ENCODE measurements at places on chromosomes 7 and 10.

DNA sequence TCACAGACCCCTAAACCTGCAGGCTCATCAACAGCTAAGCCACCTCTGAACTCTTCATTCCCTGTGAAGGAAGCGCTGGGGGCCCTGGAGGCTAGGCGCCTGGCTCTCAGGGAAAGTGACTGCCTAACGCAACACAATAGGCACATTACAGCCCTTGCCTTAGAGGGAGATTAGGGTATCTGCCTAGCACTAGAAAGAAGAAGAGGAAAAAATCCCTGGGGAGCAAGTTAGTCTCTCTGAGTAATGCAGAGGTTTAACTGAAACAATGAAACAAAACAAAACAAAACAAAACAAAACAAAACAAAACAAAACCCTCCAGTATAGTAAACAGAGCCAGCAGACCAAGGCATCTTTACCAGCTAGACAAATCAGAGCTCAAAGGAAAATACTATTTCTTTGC is 2.6 kb downstream of the ZNF777 start:
- no peak for DNase-seq

- DNase-seq, result peak; percentile 58
Measured at GRCh38 chr7:129530795-129531391, 28.6 kb downstream of the SMKR1 start.

GRCh38 chr10:121411004-121411403 is 187.2 kb downstream of the FGFR2 start:
- no peak for DNase-seq

- peak; percentile 56 for DNase-seq
Measured at GRCh38 chr7:94510582-94511496, 1.2 kb downstream of the CASD1 start.

- DNase-seq, result no peak
Measured at GRCh38 chr10:105585753-105586152, 944.7 kb downstream of the SORCS3 start.

DNA sequence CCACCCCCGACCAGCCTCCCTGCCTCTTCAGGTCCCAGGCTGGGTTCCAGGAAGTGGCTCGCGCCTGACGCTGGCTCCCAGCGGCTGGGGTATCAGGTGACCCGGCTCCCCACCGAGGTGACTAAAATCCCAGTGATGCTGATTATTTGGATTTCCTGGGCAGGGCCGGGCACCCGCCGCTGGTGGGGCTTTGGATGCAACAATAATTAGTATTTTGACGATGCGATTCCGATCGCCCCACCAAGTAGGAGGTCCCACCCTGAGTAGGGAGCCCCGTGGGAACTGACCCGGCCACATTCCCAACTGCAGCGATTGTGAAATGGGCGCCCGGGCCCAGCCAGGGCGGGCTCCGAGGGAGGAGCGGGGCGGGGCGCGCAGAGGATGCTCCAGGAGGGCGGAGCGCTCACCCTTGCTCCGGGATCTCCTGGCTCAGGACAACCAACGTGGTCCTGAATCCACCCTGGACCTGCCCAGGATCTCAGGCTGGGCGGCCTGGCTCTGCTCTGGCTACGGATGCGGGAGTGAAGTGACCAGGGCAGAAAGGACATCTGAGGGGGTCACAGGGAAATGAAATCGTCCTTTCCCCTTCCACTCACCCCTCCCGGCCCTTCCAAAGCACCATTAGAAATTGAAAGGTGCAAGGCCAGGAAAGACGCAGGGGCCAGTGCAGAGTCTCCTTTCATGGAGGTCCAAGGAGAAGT is 32.6 kb downstream of the DUSP5 start:
- peak; percentile 84 for DNase-seq

DNA sequence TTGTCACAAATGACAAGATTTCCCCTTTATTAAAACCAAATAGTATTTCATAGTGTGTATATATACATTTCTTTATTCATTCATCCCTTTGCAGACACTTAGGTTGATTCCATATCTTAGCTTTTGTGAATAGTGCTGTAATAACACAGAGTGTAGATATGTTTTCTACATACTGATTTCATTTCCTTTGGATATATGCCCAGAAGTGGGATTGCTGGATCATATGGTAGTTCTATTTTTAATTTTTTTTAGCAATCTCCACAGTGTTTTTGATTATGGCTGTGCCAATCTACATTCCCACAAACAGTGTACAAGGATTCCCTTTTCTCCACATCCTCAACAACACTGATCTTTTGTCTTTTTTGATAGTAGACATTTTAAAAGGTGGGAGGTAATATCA is 46.4 kb downstream of the CSTF2T start:
- no peak for DNase-seq

GRCh38 chr7:111081546-111082267 is 9.2 kb upstream of the LRRN3 start:
- no peak for DNase-seq

- no peak for DNase-seq
Measured at GRCh38 chr7:22853674-22854157, 31.1 kb upstream of the TOMM7 start.

DNA sequence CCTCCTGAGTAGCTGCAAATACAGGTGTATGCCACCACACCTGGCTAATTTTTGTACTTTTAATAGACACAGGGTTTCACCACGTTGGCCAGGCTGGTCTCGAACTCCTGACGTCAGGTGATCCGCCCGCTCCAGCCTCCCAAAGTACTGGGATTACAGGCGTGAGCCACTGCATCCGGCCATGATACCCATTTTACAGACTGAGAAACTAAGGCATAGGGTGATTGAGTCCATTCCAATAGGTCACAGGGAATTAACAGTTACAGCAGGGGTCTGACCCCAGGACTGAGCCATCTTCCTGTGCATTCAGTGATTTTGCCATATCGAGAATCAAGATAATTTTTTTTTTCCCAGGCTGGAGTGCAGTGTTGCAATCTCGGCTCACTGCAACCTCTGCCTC is 12.3 kb upstream of the CTBP2 start:
- DNase-seq, result no peak

DNA sequence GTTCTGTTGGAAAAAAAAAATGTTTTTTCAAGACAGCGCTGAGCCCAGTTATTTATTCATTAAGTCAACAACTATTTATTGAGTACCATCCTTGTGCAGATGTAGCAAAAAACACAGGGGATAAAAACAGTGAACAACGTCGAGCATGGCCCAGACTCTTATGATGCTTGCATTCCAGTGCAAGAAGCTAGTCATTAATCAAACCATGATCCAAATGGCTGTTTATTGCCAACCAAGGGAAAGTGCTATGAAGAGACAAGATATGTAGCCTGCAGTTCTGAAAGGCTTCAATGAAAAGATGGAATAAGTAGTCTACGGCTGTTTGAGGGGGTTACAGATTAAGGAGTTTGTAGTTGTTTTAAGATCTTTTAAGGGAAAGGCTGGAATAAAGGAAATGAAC is 262.3 kb downstream of the NEBL start:
- DNase-seq, result no peak

- DNase-seq, result no peak
Measured at GRCh38 chr10:130763491-130763890, 548.0 kb downstream of the TCERG1L start.

GRCh38 chr10:73597346-73597745 is 6.2 kb upstream of the USP54 start:
- peak; percentile 46 for DNase-seq

GRCh38 chr10:131215776-131216175 is 95.7 kb downstream of the TCERG1L start:
- DNase-seq, result no peak

DNA sequence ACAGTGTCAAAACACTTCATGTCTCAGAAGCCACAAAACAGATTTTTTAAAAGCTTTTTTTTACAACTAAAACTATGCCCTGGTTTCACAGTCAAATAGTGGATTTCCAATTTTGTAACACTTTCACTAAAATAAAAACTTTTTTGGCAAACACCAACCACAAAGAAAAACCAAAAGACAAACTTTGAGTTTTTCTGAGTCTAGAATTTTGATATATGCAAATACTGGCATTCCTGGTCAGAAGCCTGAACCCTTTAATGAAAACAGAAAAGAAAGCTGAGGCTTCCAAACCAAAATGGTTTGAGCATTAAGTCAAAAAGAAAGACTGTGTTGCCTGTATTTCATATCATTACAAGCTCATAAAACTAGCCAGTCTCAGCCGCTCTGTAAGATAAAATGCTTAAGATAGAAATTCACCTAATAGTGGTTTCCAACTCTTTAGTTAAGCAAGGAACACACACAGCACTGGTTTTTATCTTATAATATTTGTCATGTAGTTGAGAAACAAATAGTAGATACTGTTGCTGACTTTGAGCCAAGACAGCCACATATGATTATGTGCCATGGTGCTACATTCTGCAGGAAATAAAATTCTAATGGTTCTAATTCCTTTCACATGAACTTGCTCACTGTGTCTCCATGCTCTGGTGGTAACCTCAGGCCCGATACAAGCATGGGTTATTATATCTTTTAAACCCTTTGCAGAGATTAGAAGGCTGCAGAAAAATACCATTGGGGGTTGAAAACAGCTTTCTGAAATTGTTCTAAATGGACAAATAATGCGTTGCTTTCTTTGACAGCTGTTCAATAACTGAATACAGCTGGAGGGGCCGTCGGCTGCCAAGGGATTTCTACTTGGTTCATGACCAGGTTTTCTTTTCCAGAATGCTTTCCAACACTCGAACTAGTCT is 49.4 kb downstream of the FAM171A1 start:
- no peak for DNase-seq

DNA sequence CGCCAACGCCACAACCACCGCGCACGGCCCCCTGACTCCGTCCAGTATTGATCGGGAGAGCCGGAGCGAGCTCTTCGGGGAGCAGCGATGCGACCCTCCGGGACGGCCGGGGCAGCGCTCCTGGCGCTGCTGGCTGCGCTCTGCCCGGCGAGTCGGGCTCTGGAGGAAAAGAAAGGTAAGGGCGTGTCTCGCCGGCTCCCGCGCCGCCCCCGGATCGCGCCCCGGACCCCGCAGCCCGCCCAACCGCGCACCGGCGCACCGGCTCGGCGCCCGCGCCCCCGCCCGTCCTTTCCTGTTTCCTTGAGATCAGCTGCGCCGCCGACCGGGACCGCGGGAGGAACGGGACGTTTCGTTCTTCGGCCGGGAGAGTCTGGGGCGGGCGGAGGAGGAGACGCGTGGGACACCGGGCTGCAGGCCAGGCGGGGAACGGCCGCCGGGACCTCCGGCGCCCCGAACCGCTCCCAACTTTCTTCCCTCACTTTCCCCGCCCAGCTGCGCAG is 424 bp downstream of the EGFR start:
- DNase-seq, result peak; percentile 58

DNA sequence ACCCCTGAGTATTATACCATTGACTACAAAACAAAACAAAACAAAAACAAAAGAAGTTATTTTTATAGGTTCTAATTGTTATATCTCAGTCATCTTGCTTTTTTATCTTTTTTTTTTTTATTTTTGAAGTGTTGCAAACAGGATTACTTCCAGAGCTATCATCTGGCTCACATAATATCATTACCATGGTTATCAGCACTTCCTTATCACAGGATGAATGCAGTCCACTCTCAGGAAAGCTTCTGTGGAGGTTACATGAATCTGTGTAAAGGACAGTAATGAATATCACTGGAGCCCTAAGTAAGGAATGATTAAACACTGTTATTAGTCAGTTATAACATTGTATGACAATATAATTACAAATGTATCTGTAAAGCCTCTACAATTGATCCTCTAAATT is 451.5 kb downstream of the PLXDC2 start:
- DNase-seq, result no peak

- DNase-seq, result no peak
Measured at GRCh38 chr7:44971902-44972441, 6.8 kb downstream of the MYO1G start.

GRCh38 chr10:35133586-35133985 is 6.9 kb downstream of the CREM start:
- no peak for DNase-seq

GRCh38 chr7:123472750-123473445 is 61.5 kb downstream of the IQUB start:
- no peak for DNase-seq
